ENCODE measurements at places on chromosomes 5 and 9.

- DNase-seq, result no peak
Observed at GRCh38 chr9:137975527-137975913, 97.9 kb downstream of the CACNA1B start.

DNA sequence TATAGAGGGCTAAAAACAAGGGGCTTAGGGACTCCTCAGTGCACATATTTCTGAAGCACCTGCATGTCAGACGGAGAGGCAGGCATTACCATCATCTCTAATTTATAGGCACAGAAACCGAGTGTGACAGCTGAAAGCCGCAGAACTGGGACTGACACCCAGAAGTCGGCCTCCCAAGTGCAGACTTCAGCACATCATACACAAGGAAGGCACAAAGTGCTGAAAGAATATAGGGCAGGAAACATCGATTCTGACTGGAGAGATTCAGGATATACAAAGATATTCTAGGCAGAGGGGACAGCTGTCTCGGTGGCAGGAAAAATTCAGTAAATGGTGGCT lies 11.2 kb downstream of the MRPS27 start:
- no peak for DNase-seq

- DNase-seq, result no peak
Observed at GRCh38 chr9:36332006-36332405, 68.1 kb downstream of the RNF38 start.

DNA sequence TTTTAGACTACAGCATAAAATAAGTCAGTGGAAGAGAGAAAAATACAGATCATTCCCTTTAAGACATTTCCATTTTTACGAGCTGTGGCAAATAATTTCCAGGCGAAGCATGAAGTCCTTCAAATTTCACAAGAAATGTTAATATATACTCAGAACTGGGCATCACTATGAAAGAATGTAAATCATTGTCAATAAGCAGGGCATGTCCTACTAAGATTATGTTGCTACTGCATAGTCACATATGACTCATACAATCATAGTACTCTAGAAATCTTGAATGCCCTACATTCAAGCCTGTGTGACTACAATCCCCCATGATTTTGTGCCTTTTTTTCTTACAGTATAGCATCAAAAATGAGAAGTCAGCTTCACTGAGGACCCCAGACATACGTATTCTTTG lies 485.2 kb upstream of the FTMT start:
- DNase-seq, result peak; percentile 46

DNA sequence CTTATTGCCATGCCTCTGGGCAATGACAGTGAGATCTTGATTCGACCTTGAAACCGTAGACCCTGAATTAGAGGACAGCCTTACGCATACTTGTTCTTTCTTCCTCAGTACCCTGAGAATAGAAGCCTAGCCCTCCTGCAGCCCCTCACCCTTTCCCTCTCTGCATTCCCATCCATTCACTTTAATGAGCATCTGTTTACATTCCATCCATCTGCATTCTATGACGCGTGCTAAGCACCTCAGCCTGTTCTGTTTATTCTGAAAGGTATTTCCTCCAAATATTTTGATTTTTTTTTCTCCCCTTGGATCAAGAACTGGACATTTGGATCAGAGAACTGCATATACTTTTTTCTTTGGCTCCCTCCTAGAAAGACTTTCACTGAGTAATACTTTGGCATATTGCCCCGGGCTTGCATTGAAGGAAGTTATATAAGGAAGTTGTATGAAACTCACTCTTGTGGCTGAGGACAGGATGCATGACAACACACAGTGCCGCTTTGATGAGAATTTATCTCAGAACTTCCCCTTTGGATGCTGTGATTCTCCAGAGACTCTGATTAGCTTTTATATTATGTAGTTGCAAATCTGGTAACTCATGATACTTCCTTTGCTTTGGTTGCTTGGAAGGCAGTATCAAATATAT lies 15.7 kb downstream of the TMEM8B start:
- peak; percentile 36 for DNase-seq

GRCh38 chr5:172868436-172868923 lies 34.4 kb downstream of the ERGIC1 start:
- peak; percentile 77 for DNase-seq

DNA sequence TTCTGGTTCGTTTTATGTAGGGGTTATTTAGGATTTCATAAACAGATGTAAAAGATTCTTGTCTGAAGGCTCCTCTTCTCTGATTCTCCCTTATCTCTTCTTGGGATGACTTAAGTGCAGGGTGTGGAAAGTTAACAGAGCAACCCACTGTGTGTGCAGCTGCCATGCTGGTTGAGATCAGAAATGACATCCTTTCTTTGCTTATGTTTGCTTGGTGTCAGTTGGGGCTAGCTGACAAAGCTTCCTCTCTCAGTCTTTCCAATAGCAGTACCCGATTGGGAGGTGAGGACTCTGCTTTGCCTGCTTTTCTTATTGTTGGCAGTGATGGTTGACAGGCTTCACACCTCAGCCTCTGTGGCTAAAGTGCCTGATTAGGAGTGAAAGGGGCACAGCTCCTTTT lies 26.5 kb downstream of the OGN start:
- DNase-seq, result no peak

DNA sequence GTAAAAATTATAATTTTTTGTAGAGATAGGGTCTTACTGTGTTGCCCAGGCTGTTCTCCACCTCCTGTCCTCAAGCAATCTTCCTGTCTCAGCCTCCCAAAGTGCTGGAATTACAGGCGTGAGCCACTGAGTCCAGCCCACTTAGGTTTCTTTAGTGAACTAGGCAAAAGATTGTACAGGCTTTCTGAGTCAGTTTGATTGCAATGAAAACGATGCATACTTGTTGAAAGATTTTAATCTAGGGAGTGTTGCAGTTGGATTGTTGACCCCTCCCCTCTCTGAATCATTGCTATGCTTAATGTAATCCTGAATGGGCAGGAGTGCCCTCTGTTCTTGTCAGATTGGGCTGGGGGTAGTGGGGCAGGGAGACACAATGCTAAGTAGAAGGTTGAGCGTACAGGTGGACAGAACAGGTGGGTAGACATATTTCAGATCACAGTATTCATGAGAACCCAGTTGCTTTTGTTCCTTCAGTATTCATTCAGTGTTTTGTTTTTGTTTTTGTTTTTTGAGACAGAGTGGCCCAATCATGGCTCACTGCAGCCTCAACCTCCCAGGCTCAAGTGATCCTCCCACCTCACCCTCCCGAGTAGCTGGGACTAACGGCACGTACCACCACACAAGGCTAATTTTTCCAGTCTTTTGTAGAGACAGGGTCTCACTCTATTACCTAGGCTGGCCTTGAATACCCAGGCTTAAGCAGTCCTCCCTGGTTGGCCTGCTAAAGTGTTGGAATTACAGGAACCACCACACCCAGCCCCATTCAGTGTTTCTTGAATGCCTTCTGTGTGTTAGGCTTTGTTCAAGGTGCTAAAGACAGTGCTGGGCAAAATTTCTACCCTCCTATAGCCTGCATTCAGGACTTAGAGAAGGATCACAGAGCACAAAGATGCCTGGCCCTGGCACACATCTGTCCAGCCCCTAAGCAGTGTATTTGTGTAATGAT lies 70.1 kb downstream of the KIAA1958 start:
- DNase-seq, result peak; percentile 64

GRCh38 chr5:75242067-75242466 lies 5.4 kb upstream of the ANKRD31 start:
- DNase-seq, result no peak

DNA sequence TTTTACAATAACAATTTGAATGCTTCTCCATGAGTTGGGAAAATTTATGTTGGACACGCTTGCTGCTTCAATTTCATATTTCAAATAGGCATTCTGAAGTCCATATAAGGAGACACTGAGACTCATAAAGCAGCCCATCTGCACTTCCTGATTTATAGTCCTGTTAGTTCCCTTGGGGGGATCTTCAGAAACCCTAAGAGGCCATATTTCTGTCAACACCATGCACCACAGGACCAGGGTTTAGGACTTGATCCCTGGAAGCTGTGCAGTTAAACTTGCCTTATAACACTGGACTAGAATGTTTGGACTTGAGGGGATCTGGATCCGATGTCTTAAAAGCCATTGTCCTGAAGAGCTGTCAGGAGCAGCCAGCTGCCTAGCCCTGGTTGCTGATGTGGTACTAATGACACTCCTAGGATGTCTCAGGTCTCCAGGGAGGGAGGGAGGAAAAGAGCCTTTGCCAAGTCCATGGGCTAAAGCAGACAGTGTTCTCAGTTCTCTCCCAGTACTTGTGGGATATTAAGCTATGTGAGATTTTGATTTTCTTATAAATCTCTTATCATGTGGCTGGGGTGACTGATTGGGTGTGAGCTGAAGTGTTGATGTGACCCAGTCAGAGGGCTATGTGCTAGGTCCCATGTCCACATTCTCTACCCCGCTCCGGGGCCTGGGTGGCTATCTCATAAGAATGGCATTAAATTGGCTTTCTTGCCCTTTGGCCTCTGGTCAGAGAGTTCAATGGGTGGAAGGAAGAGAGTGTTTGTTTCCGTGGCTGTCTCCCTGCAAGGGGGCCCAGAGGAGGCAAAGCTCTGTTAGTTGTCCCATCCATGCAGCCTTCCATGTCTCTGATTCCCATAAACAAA lies 399.8 kb downstream of the OSTF1 start:
- no peak for DNase-seq

Measured in PC-9 (cell line).